Lung (tissue), 17 donors: ENCODE measurements at places on chromosomes 4 and X. TPM values are rescaled to one million over a fixed set of nuclear protein-coding genes. Genes with fewer than 3 reads are reported as not detected.

CCNQ gene
- total RNA-seq: 14.2 TPM

CCKAR gene
- not detected for total RNA-seq

F9 gene
- total RNA-seq: 0.12 TPM

ATP2B3 gene
- 0.21 TPM for total RNA-seq

CSN1S1 gene
- total RNA-seq: not detected

RBPJ gene
- total RNA-seq: 130 TPM
